ENCODE measurements at places on chromosomes 16 and 17.

GRCh38 chr16:84334058-84334457 is 34.3 kb upstream of the ATP2C2 start:
- DNase-seq, result no peak

DNA sequence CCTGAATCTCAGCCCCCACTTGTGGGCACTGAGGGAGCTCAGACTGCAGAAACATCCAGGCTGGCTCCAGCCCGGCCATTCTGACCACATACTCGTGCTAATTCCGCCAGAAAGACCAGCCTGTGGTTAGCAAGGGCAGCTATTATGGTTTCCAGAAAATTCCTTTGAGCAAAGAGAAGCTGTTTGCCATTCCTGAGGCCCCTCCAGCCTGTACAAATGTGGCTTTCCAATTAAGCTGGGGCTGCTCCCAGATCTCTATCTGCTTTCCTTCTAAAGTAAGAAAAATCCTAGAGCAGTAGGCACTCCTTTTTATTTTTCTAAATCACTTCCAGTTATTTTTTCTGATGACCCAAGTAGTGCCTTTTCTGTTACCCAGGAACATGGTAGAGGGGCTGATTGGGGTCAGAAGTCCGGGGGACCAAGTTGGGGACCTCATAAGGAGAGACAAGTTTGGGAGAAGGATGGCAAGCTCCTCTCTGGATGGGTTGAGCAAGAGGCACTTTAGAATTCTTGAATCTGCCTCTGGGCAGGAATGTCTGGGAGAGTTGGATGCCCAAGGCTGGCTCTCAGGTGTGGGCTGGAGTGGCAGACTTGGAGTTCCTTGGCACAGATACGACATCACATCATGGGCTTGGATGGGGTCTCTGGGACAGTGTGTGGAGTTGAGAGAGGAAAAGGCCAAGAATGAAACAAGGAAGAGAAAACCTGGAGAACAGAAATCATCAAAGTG is 83.3 kb upstream of the TNRC6C start:
- no peak for DNase-seq

DNA sequence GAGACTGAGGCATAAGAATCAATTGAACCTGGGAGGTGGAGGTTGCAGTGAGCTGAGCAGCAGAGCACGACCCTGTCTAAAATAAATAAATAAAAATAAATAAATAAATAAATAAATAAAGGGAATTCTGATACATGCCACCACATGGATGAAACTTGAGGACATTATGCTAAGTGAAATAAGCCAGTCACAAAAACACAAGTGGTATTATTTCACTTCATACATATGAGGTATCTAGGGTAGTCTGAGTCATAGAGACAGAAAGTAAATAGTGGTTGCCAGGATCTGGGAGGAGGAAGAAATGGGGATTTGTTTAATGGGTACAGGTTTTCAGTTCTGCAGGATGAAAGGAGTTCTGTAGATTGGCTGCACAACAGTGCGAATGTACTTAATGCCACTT is 16.3 kb downstream of the PIPOX start:
- no peak for DNase-seq

DNA sequence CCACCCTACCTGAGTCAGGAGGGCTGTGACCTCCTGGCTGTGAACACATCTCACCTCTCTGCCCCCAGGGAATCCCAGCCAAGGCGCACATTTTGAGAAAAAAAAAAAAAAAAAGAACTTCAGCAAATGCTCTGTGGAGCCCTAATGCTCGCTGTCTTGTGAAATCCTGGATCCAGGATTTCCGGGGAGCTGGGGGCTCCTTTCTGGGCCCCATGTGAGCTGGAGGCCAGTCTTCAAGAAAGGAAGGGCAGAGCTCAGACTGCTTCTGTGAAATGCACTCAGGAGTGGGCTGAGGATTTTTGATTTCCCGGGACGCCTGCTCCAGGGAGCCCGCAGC is 36.0 kb upstream of the EMP2 start:
- DNase-seq, result no peak

DNA sequence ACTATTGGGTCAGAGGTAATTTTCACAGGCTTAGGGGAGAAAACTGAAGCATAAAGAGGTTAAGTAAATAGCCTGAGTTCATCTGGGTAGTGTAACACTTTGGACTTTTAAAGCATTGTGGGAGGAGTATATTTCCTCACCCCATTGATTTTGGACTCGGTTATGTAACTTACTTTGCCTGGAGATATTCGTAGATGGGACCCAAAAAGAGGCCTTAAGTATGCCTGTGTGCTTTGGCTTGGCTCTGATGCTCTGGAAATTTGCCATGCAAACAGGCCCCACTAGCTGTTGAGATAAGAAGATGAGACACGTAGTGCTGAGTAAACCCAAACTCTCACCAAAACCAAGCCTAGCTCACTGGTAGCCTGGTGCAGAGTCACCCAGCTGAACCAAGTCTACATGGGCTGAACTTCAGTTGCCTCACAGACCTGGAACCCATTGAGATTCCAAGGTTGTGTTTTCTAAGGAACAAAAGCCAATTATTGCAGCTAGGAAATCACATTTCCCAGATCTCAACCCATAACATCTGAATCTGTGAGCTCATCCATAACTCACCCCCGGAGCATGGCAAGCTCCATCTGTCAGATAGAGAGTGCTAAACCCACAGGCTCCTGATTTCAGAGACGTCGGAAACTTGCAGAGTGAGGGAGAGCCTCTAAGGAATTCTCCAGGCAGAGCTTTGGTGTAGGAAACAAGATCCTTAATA is 536.0 kb upstream of the C16orf82 start:
- no peak for DNase-seq

DNA sequence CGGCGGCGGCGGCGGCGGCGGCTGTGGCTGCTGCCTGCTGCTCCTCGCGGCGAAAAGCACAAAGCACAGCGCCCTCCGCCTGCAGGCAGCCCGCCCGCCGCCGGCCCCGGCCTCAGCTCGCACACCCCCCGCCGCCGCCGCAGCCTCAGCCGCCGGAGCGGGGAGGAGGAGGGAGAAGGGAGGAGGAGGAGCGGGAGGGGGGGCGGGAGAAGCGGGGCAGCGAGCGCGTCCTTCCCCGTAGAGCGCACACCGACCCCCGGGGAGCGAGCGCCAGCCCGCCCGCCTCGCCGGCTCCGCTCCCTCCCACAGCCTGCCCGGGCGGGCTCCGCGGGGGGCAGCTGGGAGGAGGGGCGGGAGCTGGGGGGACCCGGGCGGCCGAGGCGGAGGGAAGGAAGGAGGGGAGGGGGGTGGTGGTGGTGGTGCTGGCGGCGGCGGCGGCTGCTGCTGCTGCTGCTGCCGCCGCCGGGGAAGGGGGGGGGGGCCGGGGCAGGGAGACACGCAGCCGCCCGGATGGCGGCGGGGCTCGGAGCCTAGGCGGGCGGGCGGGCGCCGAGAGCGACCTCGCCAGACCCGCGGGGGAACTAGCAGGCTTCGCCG is at the start of gene UBTF:
Gene UBTF (minus strand): TSS at position 60 of the 597 bp plus-strand sequence. CDS start 1,446 bp downstream, outside the sequence.
- DNase-seq, result peak; percentile 74

DNA sequence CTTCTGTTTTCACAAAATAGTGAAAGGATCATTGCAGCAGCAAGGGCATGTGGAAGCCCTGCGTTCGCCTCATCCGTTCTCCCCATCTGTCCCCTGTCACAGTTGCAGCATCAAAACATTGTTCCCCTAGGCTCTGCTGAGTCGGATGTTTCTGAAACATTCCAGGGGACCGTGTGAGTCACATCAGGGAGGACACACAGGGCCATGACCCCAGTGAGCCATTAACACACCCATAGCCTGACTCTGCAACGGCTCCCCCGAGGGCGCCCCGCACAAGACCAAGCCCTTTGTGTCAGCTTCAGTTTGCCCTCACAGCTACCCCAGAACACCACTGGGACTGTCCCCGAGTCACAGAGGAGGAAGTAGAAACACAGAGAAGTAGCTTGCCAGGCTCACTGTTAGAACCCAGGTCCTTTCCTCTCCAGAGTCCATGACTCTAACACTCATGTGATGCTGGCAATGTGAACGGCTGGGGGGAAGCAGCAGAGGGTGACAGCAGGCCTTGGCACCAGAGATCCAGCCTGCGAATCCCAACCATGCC is 63.3 kb upstream of the HSBP1 start:
- DNase-seq, result peak; percentile 13

DNA sequence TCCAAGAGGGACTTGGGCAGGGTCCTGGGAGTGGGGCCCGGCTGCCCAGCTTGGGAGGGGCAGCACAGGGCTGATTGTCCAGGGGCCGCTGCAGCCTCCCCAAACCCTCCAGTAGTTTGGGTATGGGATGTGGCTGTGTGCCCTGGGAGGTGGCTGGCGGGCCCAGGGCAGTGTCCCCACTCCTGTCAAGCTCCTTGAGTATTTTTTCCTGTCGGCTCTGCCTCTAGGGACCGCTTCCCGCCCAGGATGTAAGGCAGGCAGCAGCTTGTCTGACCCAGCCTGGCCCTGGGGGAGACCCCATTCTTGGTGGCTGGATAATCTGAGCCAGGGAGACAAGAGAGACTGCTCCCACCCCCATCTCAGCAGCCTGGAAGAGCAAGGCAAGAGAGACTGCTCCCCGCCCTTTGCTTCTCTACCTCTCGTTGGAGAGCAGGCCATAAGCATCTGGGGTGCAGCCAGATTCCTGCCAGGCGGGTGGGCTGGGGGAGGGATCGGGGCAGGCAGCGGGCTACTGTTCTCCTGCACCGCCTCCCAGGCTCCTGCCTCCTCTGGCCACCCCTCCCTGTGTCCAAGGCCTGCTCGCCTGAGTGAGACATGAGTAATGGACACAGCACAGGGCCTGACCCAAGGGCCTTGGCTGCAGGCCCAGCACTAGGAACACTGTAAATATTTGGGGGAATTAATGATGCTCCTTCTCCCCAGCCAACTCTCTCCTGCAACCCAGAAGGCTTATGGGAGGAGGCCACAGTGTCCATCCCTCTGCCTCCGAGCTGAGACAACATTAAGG is 18.4 kb upstream of the ITGA3 start:
- DNase-seq, result peak; percentile 40

- no peak for DNase-seq
These were observed 11.9 kb upstream of the GPRC5C start for GRCh38 chr17:74419928-74420411.

DNA sequence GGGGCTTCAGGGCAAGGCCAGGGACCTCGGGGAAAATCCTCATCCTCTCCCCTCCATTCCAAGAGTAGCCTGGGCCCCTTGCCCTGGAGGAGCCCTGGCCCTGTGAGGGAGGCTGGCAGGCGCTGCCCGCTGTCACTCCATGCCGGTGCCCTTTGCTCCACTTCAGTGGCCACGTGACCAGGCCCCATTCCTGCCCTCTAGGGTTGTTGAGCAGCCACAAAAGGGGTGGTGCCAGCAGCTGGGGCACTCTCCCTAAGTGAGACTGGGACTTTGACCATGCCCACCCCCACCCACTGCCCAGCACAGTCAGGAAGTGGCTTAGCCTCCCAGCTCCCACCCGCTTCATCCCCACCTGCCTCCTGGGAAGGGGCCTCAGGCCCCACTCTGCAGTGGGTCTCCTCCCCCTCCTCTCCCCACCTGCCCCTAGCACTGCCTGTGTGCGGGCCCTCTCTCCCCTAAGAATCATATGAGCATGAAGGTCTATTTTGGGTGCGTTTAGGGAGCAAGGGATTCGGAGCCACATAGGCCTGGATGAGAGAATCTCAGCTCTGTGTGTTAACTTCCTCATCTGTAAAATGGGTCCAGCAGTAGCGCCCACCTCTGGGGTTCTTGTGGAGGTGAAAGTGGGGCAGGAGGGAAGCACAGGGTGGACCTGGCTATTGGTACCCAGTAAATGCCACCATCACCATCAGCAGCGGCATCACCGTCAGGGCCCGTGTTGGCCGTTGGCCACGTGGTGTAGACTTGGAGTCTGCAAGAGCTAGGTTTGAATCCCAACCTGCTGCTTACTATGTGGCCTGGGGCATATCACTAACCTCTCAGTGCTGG is 7.2 kb downstream of the PDK2 start:
- DNase-seq, result no peak

DNA sequence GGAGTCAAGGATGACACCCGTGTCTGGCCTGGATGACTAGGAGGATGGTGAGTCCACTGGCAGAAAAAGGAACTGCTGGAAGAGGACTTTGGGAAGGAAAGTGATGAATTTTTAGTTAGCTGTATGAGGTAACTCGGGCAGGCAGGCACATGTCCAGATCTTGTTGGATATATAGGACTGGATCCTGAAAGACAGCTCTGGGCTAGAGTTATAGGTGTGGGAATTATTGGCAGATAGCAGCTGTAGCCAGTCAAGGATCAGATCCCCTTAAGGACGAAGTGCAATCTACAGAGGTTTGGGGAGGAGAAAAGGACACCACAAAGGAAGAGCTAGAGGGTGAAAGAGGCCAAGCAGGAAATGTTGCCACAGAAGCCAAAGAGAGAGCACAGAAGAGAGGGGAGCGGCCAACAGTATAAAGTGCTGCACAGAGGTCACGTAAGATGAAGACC is 10.1 kb downstream of the CYB5D1 start:
- DNase-seq, result no peak

GRCh38 chr16:54873071-54873470 is 57.6 kb upstream of the IRX5 start:
- no peak for DNase-seq

DNA sequence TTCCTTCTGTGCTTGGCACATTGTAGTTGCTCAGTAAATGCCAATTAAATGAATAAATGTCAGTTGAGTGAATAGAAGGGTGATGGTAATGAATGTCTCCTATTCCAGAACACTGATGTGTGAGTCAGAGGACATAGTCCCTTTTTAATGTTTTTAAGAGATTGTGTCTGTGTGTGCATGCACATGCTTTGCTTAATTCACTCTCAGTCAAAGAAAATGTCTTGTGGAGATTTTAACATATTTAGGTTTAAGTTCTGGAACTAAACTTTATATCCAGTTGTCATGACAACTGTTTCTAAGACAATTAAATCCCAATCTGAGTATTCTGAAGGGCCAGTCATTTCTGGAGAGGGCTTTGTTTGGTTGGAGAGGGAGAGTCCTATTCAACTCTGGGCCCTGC is 255.3 kb upstream of the CDH11 start:
- DNase-seq, result peak; percentile 9

DNA sequence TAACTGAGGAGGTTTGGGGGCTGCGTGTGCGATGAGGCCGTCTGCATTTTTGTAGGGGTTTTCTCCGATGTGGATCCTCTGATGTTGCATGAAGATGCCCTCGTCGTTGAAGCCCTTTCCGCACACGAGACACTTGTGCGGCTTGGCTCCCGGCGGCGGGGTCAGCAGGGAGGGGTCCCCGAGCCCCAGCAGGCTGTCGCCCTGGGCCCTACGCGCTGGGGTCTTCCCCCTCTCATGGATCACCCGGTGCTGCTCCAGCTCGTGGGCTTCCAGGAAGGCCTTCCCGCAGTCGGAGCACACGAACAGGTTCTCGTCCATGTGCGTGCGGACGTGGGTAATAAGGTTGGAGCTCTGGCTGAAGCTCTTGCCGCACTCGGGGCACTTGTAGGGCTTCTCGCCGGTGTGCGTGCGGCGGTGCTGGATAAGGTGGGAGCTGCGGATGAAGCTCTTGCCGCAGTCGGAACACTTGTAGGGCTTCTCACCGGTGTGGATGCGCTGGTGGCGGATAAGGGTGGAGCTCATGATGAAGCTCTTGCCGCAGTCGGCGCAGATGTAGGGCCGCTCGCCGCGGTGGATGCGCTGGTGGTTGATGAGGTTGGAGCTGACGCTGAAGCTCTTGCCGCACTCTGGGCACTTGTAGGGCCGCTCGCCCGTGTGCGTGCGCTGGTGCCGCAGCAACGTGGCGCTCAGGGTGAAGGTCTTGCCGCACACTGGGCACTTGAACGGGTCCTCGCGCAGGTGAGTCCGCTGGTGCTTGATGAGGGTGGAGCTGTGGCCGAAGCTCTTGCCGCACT is 4.3 kb downstream of the ZNF629 start:
- DNase-seq, result no peak

Data from muscle of back (tissue), 13 donors.